ENCODE measurements at places on chromosomes 4 and X.

- no peak for DNase-seq
Observed at GRCh38 chr4:76307660-76308014, 1.1 kb downstream of the STBD1 start.

DNA sequence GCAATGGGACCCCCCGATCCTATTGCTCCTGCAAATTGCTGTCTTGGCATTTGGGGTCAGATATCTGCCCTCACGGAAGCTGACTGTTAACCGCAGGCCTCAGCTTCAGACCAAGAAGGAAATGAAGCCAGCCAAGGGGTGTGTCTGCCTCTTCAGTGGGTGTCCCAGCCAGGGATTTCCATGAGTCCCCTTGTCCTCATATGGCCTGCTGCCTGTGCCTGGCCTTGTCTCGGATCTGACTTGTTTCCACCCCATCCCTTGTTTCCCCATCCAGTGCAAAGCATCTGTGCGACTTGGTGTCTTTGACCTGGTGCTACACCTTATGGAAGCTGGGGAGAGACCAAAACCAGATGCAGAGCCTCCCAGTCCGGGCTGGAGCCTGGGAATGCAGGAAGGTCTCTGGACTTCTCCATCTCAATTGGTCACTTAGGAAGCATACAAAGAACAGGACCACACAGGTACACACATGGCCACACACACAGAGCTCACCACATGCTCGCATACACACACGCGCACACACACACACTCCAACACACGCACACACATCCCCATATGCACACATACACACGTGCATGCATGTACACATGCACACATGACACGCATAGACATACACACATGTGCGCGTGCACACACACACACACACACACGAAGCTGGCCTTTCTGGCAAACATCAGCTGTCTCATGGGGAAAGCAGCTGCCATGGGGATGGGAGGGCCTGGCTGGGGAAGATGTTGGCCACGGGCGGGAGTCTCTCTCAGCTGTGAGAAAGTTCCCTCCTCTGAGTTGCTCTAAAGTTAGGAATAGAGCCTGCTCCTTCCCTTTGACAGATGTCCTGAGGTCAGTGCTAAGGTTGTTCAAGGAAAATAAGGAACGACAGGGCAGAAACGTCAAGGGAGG, 65.5 kb downstream of the CRMP1 start:
- peak; percentile 5 for DNase-seq

GRCh38 chr4:25767877-25768725, 94.7 kb downstream of the SEL1L3 start:
- DNase-seq: peak; percentile 77

GRCh38 chr4:113141901-113142346, 92.5 kb downstream of the ANK2 start:
- peak; percentile 86 for DNase-seq

GRCh38 chr4:158229768-158230167, 19.5 kb downstream of the TMEM144 start:
- DNase-seq: no peak

- DNase-seq: no peak
Observed at GRCh38 chr4:62053974-62054373, 853.8 kb downstream of the ADGRL3 start.

GRCh38 chrX:31929366-31929765, 857.5 kb upstream of the FTHL17 start:
- no peak for DNase-seq

- no peak for DNase-seq
Observed at GRCh38 chr4:177478496-177478895, 36.3 kb upstream of the AGA start.

- peak; percentile 24 for DNase-seq
Observed at GRCh38 chr4:180449395-180449956, 1793.7 kb upstream of the TENM3 start.

GRCh38 chr4:14096396-14096965, 469.0 kb upstream of the BOD1L1 start:
- peak; percentile 63 for DNase-seq

DNA sequence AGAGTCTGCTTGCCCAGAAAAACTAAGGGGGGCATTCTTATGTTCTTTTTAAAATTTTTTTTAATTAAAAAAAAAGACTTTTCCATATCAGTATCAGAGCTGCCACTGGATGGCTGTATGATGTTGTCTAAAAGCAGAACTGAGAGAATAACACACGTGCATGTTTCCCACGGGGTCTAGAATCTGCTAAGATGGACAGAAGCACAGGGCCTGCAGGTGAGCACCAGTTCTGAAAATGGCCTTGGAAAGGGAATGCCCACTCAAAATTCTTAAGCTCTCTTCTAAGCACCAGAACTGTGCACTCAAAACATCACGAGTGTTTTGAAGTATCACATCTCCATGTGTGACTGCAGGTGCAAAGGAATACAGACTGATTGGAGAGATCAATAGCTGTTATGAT, 61.1 kb downstream of the ARAP2 start:
- no peak for DNase-seq

GRCh38 chr4:152947311-152947710, 11.2 kb downstream of the FHDC1 start:
- DNase-seq: no peak

- no peak for DNase-seq
Observed at GRCh38 chr4:148239494-148239985, 202.7 kb downstream of the NR3C2 start.

- no peak for DNase-seq
Observed at GRCh38 chrX:91039777-91040176, 394.9 kb upstream of the PABPC5 start.

GRCh38 chr4:151004222-151004621, 10.9 kb downstream of the LRBA start:
- peak; percentile 38 for DNase-seq

- no peak for DNase-seq
Observed at GRCh38 chrX:153387987-153388721, 13.0 kb downstream of the PNMA6E start.

GRCh38 chrX:31209005-31209628, 137.3 kb upstream of the FTHL17 start:
- no peak for DNase-seq

- DNase-seq: no peak
Observed at GRCh38 chrX:119249891-119250290, 13.8 kb downstream of the PGRMC1 start.

GRCh38 chr4:8308856-8309771, 39.6 kb downstream of the HTRA3 start:
- no peak for DNase-seq

- peak; percentile 56 for DNase-seq
Observed at GRCh38 chrX:130245441-130245840, 23.3 kb downstream of the ZNF280C start.

DNA sequence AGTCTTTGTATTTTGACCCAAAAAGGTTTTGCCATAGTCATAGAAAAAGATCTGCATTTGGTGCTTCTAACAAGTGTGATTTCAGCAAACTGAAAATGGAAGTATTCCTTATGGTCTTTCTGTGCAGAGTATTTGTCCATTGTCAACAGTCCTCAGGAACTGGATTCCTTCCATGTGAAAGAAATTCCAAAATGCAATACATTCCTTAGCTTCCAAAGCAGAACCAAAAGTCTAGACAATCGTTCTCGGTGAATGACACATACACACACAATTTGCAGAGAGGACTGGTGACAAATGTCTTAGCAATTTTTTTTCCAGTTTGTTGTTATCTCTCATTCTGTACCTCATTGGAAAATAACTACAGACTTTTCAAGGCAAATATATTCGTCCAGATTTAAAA, 562.2 kb upstream of the SLIT2 start:
- peak; percentile 70 for DNase-seq

- peak; percentile 88 for DNase-seq
Observed at GRCh38 chrX:131746491-131746968, 202.7 kb downstream of the OR13H1 start.

GRCh38 chr4:25842229-25842845, 20.5 kb downstream of the SEL1L3 start:
- no peak for DNase-seq

DNA sequence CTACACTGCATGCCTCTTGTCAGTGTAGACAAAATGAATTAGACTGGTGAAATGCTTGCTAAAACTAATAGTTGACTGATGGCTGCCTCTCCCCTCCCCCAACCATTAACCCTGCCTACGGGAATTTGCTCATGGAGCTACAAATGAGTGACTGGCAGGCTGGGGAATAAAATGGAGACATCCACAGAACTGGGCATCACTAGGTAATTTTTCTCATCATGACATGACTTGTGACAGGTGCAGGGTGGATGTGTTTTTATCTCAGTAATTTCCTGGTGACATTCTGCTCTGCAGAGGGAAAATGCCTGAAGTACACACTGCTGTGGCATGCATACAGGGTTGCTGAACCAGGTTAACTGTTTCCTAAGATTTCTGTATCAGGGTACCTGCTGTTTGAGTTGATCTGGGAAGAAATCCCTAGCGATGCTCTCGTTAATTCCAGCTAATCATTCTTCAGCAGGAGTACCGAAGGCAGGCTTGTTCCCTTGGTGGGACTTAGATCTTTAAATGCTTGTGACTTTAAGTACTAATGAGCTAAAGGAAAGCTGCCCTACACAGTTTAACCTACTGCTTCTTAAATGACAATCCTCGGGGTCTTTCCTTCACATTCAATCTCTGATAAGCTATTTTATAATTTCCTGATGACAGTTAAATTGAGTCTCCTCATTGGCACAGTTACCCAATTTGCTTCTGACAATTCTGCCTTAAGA, 376.3 kb upstream of the LCORL start:
- no peak for DNase-seq

DNA sequence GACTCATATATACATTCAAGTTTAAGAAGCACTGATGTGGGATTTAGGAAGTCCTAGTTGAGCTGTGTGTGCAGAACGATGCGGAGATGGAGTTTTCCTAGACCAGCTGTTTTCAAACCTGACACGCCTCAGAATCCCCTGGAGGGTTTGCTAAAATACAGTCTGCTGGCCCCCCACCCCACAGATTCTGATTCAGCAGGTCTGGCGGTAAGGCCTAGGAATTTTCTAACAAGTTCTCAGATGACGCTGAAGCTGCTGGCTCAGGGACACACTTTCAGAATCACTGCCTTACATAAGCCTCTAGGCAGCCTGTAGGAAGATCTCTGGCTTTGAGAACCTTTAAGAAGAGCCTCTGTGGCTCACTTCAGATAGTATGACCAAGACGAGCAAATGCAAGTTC, 73.1 kb downstream of the PHEX start:
- peak; percentile 55 for DNase-seq

DNA sequence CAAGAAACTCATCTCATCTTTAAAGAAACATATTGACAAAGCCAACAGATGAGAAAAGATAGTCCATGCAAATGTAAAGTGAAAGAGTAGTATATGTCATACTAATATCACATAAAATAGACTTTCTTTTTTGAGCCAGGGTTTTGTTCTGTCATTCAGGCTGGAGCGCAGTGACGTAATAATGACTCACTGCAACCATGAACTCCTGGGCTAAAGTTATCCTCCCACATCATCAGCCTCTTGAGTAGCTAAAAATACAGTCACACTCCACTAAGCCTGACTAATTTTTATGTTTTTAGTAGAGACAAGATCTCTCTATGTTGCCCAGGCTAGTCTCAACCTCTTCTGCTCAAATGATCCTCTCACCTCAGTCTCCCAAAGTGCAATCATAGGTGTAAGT, 51.8 kb upstream of the TRAM1L1 start:
- peak; percentile 91 for DNase-seq

DNA sequence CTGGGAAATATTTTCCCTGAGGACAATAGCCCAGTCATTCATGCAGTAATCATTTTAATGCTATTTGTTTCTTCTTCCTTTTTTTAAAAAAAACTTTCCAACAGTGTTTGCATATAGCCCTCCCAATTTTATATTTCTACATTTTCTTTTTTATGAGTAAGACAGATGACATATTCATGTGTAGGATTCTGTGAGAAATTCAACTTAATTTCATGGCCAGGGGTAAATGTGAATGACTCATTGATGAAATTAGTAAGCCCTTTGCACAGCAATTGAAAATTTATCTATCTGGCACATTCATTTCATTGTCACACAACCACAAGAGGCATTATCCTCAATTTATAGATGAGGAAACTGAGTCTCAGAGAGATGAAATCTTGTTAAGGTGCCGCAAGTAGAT, 13.7 kb upstream of the SMIM20 start:
- DNase-seq: no peak

DNA sequence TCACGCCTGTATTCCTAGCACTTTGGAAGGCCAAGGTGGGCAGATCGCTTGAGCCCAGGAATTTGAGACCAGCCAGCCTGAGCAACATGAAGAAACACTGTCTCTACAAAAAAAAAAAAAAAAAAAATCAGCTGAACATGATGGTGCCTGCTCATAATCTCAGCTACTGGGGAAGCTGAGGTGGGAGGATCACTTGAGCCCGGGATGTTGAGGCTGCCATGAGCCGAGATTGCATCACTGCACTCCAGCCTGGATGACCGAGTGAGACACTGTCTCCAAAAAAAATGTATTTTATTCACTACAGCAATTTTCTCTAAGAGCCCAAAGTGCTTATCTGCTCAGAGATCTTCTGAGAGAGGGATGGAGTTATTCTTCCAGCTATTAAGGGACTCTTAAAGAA, 215.8 kb upstream of the PPP3CA start:
- DNase-seq: no peak

GRCh38 chr4:40281099-40281498, 54.0 kb upstream of the CHRNA9 start:
- DNase-seq: no peak

GRCh38 chr4:173446416-173446815, 47.5 kb upstream of the SCRG1 start:
- no peak for DNase-seq

- DNase-seq: no peak
Observed at GRCh38 chr4:147088146-147088545, 142.5 kb upstream of the TTC29 start.

All from astrocyte of the spinal cord (primary cell).